ENCODE measurements at places on chromosomes 4 and X.

DNA sequence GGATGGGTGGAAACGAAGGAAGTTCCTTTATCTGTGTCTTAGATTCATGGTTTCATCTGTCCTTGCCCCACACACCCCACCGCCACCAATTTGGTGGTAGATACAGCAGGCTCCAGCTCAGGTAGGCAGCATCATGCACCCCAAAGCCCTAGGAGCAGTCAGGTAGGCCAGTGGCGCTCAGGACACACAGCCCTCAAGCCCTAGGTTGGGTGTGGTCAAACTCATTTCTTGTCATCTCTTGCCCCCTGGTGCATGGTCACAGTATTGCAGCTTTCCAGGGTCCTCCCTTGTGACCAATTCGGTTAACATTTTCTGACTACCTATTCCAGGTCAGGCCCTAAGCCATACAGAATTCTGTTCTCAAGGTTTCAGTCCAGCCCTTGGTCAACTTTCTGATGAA is 14.5 kb upstream of the PRRG3 start:
- DNase-seq, result peak; percentile 10

DNA sequence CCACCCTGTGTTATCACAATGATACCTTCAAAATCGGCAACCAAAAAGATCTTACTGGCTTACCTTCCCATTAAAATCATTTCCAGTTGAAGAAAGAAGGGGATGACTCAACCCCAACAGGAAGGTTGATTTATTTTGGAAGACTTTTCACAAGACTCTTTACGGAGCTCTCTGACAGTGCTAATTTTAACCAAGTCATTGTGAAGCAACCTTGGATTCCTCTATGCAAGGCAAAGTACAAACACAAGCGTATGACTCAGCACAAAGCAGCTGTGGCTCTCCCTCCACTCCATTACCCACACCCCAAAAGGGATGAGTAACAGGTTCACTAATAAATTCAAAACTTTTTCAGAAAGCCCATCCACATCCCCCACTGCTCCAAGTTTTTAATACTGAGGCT is 213.8 kb upstream of the FGF13 start:
- no peak for DNase-seq

- DNase-seq, result no peak
Observed at GRCh38 chr4:10730019-10730418, 45.5 kb upstream of the CLNK start.

- no peak for DNase-seq
Observed at GRCh38 chr4:184420402-184420801, 53.9 kb downstream of the IRF2 start.

DNA sequence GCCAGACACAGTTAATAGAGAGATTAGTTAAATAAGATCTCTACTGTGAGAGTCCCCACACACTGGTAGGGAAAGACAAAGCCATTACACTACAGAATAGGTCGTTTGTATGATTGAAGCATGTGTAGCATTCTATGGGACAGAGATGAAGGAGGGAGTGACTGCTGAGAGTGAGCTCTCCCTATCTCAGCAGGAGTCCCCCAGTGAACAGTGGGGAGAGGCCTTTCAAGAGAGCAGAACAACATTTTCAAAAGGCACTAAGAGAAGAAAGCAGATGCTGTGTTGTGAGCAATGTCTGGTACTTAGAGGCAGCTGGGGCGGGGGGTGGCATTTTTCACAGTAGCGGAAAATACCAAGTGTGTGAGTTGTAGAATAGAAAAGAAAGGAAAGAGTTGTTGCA is 413.6 kb downstream of the AFF2 start:
- no peak for DNase-seq

DNA sequence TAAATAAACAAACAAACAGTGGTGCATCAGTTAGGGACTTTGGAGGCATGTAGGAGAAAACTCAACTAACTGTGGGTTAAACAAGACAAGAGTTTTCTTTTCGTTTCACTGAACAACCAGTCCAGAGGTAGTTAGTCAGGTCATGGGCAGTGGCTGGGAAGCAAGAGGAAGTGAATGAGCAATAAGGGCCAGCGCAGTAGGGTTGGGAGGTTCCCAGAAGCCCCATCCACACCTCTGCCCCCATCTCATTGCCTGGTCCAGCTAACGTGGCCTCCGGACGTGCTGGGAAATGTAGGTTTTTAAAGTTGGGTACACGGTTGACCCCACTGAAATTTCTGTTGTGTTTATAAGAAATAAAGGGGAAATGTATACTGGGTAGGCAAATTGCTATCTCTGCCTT is 8.7 kb downstream of the GLOD5 start:
- no peak for DNase-seq

GRCh38 chr4:99818661-99819060 is 2.0 kb downstream of the DAPP1 start:
- DNase-seq, result no peak

- no peak for DNase-seq
Observed at GRCh38 chr4:169622566-169622965, 2.2 kb downstream of the CLCN3 start.

- no peak for DNase-seq
Observed at GRCh38 chr4:94515365-94515764, 63.6 kb downstream of the PDLIM5 start.

GRCh38 chrX:123988423-123989111 is 27.1 kb downstream of the STAG2 start:
- no peak for DNase-seq

- DNase-seq, result no peak
Observed at GRCh38 chr4:52110171-52110570, 59.1 kb downstream of the SPATA18 start.

DNA sequence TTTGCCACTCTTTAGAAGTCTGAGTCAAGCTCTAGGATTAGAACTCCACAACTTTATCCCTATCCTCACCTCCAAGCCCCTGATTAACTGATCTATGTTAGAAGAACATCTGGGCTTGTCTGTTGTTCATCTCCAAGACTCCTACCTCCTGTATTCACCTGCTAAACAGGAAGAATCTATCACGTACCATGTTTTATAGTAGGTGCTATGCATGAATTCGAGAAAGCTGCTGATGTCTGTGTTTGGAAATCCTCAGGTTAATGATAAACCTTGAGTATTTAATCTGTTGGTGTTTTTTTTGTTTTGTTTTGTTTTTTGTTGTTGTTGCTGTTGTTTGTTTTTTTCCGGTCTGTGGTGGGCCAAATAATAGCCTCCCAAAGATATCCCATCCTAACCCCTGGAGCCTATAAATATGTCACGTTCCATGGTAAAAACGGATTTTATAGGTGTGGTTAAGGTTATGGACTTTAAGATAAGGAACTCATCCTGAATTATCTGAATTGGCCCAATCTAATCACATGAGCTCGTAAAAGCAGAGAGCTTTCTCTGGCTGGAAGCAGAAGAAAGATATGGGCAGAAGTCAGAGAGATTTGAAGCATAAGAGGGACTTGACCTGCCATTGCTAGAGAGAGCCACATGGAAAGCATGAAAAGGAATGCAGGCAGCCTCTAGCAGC is 101.2 kb upstream of the DUSP21 start:
- no peak for DNase-seq

DNA sequence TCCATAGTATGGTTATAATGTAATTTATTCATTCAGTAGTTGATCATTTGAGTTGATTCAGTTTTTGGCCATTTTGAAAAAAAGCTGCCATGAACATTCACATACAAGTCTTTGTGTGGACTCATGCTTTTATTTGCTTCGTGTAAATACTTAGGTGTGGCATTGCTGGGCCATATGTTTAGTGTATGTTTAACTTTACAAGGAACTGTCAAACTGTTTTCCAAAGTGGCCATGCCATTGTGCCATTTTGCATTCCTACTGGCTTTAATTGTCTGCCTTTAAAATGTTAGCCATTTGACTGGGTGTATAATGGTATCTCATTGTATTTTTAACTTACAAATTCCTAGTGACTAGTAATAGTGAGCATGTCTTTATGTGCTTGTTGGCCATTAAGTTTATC is 8.8 kb downstream of the MTM1 start:
- no peak for DNase-seq

GRCh38 chrX:12058087-12058486 is 80.2 kb upstream of the FRMPD4 start:
- DNase-seq, result no peak

GRCh38 chr4:186348433-186348832 is 82.4 kb downstream of the F11 start:
- DNase-seq, result no peak

GRCh38 chr4:73777612-73778011 is 37.2 kb downstream of the CXCL8 start:
- DNase-seq, result no peak

GRCh38 chr4:169649545-169650226 is 29.3 kb downstream of the CLCN3 start:
- DNase-seq, result no peak

GRCh38 chrX:153685751-153686696 is 1.7 kb upstream of the SLC6A8 start:
- DNase-seq, result no peak

GRCh38 chr4:88419874-88420273 is 37.0 kb upstream of the HERC5 start:
- DNase-seq, result no peak

- DNase-seq, result no peak
Observed at GRCh38 chrX:32483534-32484136, 727.7 kb downstream of the DMD start.

- no peak for DNase-seq
Observed at GRCh38 chr4:8691151-8691775, 98.7 kb downstream of the CPZ start.

DNA sequence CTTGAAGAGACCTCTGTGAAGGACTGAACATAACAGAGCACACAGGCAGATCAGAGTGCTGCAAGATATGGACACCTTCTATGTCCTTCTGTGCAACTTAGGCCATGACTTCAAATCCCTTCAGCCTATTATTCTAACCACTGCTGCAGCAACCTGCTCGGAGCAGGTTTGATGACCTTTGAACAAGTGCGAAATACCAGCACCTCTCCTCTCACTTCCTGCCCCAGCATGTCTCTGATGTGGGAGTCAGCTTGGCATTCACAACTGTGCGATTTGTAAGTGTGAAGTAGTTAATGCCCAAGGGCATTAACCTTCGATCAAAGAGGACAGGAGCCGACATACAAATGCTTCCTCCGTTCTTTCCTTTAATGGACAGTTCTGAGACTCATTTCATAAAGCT is 1.6 kb upstream of the EXOC1 start:
- DNase-seq, result no peak

GRCh38 chrX:16033331-16033730 is 90.0 kb upstream of the GRPR start:
- DNase-seq, result no peak

DNA sequence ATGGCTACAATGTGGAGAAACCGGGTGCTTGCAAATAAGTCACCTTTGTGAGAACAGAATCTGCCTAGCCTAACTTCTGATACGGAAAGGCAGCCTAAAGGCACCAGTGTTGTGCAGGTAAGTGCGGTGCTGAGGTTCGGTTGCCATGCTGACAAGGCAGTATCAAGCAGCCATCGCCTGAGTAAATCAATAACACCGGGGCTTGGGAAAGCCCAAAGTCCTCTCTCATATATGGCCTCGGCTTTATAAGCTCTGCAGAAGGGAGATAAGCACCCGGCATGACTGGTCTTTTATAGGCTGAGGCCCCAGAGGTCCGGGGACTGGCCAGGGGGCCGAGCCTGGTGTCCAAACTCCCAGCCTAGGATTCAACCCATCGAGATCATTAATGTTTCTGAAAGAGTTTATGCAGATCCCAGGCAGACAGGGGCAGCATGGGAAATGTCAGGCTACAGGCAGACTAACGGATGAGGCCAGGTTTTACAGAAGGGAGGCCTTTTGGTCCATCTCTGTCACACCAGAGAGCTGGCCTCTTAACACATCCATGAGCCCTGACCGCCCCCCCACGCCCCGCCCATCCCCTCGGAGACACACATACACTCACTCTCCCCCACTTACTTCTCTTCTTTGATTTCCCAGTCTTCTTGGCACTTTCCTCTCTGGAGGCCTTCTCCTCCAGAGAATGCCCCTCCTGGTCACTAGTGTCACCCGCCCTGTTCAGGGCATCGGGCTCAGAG is 38.5 kb downstream of the ELF4 start:
- no peak for DNase-seq

GRCh38 chrX:17247144-17247543 is 127.9 kb upstream of the NHS start:
- DNase-seq, result no peak

- no peak for DNase-seq
Observed at GRCh38 chrX:139647597-139647996, 60.4 kb downstream of the MCF2 start.

DNA sequence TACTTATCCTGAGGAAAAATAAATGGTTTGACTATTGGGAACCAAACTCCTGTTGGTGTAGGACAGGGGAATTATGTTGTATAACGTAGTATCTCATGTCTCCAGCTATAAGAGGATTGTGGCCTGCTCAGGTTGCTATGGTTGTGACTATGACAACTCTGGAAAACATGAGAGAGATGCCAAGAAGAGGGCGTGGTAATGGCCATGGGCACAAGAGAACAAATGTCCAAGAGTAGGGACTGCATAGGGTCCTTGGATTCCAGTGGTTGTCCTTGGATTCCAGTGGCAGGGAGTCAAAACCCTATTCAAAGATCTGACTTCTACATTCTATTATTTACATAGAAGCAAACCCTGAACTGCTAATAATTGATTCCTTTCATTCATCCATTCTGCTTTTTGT is 6.8 kb upstream of the MOB1B start:
- no peak for DNase-seq

- DNase-seq, result no peak
Observed at GRCh38 chr4:26255989-26256388, 64.8 kb upstream of the RBPJ start.

- DNase-seq, result no peak
Observed at GRCh38 chr4:140135529-140136088, 18.4 kb downstream of the MAML3 start.

- DNase-seq, result no peak
Observed at GRCh38 chr4:21134994-21135393, 434.7 kb downstream of the PACRGL start.

DNA sequence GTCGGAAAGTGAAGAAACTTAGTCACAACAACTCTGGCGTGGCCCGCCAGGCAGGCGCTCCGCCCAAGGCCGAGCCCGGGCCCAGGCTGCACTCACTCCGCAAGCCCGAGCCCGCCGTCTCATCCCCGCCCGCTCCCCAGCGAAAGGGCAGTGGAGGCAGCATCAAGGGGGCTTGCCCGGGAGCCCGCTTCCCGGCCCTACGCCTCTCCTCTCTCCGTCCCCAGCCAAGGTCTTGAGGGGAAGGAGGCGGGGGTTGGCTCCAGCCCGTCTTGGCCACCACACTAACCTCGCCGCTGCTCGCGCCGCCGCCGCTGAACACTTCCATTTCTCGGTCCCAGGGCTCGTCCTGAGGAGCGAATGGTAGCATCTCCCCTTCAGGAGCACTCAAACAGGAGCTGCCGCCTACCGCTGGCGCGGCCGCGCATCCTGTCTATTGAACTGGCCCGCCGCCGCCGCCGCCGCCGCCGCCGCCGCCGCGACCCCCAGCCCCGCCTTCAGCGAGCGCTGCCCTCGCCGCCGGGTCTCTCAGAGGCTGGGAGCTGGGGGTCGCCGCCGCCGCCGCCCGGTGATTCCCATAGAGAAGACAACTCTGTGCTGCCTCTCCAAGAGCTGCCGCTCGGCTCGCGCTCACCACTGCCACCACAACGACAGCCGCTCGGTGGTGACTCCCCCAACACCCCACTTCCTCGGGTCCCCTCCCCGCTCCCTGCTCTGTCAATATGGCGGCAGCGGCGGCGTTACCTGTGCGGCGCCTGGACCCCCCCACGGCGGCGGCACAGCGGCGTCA is at the start of gene RPS6KA6:
Gene RPS6KA6 (minus strand): TSS at position 667 of the 787 bp plus-strand sequence. CDS start 300 bp downstream, at position 367.
- no peak for DNase-seq
